ENCODE measurements at places on chromosomes 3 and 15.

DNA sequence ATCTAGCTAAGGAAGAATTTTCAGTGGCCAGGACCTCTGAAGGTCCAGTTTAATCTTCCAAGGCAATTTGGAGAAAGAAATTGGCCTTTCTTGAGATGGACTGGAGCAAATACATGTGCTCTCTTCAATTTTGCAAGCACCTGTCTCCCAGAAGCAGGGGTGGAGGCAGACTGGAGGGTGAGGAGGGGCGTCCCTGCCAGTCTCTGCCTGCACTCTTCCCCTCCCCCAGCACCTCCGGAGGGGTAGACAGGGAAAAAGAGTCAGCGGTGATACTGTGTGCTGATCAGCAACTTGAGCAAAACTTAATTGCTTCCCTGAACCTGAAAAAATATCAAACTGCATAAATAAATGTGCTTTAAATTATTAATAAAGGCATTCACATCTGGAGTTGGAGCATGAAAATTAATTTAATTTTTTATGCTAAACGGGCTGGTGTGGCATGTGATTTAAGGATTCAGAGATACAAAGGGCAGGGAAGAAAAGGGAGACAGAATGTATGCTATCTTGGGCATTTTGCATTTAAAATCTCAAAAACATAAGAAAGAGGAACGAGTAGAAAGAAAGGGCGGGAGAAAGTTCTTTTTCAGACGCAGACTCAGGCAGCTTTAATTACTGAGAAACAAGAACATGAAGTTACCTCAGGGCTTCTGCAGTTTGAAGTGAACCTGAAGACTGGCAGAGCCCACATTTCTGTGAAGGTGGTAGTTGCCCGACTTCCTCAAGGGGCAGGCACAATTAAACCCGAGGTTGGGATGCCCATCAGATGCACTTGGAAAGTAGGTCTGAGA, 319.7 kb downstream of the UACA start:
- DNase-seq = no peak

DNA sequence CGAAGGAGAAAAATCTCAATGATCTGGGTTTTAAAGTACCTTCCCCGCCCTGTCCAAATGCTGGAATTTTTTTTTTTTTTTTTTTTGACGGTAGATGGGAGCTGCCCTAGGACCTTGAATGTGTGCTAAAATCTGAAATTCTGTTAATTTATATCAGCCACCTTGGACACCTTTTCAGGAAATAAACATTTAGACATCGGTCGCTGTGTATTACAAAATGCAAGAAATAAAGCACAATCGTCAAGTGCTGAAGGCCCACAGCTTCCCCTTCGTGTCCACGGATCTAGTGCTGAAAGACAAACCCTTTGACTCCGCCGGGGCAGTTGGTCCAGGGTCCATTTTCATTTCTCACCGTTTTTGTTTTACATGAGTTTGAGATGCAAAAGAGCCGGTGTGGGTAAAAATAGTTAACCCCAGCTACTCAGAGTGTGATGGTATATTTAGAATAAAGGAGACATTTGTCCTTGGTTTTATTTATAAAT, 90.2 kb upstream of the CHD2 start:
- peak; percentile 66 for DNase-seq

DNA sequence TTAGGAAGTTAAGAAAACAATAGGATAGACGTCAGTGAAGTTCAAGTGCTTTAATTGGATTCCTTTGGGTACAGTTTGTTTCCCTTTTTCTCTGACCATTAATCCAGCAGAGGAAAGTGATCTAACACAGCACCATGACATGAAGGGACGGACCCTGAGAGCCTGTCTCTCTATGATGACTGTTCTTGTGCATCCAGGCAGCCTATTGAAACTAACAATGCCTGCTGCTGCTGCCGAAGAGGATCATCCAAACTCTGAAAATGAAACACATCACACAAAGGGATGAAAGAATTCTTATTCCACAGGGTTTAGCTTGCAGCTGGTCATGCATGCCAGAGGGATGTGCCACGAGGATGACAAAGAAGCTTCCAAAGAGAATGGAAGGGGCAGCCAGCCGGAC, 75.5 kb downstream of the ZBTB20 start:
- DNase-seq = no peak

DNA sequence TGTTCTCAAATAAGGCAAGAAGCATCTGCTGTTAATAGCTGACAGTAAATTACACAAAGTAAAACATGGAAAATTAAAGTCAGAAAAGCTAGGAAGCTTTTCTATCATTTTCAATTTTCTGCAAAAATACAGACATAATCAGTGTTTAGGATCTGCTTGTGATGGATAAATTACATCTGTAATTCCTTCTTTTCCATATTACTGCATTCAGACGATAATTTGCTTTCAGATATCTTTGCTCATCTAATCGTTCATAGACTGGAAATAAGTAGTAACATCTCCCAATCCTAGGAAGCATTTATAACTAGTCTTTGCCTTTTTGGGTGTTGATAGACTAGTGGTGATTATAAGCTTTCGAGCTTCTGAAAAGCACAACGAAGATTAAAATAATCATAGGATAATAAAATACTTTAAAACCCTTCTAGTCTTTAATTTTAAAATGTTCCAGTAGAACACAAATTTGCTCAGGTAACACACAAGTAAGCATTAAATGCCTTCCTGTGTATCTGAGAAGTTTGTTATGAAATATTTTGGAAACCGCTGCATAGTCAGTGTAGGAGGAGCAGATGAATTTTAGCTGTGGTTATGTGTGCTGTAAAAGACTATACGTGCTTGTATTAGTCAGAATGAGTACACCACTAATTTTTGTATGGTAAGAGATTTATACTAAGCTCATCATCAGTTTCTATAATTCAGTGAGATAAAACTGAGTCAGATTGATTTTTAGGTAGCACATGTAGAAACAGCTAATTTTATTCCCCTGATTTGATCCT, 41.0 kb downstream of the MBNL1 start:
- DNase-seq = no peak

DNA sequence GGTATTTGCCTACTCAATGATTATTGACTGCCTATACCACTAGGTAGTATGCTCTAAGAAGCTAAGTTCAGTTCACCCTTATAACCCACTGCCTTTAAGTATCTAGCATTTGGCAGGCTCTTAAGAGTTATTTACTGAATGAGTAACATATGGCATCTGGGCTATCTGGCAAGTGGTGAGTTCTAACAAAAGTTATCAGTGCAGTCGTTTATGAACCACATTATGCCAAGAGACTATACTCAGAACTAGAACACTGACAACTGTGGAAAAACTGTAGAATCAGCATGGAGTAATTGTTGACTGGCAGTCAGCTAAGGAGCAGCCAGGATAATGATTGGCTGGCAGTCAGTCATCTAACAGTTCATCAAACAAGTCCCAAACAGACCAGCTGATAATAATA, 25.8 kb downstream of the RAF1 start:
- DNase-seq = peak; percentile 87

GRCh38 chr15:81859737-81860516, 185.9 kb downstream of the MEX3B start:
- no peak for DNase-seq

GRCh38 chr15:74173380-74174218, at the start of gene ISLR:
Gene ISLR, plus strand, starts transcription at chr15:74173710. Its CDS starts 1,149 bp downstream, at chr15:74174859.
- DNase-seq = no peak

GRCh38 chr3:125638799-125639198, 43.5 kb upstream of the OSBPL11 start:
- DNase-seq = no peak

DNA sequence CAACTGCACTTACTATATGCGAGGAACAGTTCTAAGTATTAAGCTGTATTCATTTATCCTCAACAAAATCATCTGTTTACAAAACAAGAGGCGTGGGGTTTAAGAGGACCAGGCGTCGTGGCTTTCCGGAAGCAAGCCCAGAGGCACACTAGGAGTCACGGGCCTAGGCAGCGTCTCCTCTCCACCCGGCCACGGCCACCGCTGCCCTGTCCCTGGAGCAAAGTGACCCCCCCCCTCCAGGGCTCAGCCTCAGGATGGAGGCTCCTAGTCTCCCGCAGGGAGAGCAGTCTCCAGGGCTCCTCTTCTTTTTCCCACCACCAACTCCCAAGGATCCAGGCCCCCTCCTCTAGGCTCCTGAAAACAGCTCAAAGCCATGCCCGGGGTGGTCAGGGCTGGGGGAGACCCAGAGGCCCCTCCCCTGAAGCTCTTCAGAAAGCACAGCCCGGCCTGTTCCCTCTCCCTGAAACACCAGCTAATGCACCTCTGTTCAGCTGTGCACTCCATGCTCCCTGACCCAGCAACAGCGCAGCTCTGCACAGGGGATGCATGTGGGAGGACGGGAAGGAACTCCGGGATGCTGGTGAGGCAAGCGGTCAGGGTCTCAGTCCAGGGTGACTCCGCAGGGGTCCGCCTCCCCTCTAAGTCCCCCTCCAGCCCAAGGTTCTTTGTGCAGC, 16.8 kb downstream of the TNK2 start:
- DNase-seq = no peak

DNA sequence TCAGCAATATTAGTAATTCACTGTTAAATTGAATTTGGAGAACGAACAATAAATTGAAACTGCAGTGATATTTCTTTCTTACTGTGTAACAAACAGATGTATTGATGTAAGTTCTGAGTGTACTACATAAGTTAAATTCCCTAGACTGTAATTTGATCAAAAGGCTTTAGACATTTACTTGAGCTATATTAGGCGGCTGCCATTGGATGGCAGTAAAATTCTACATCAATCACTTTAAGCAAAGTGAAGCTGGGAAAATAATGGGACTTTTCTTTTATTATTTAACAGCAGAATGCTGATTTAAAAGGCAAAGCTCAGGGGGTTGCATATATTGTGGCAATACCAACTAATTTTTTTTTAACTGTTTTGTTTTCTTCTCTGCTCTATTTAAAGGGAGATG, 212.6 kb upstream of the PLSCR5 start:
- DNase-seq = peak; percentile 77

DNA sequence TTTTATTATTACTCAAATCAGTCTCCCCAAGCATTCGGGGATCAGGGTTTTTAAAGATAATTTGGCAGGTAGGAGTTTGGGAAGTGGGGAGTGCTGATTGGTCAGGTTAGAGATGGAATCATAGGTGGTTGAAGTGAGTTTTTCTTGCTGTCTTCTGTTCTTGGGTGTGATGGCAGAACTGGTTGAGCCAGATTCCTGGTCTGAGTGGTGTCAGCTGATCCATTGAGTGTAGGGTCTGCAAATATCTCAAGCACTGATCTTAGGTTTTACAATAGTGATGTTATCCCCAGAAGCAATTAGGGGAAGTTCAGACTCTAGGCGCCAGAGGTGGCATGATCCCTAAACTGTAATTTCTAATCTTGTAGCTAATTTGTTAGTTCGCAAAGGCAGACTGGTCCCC, 20.6 kb upstream of the TRANK1 start:
- no peak for DNase-seq

DNA sequence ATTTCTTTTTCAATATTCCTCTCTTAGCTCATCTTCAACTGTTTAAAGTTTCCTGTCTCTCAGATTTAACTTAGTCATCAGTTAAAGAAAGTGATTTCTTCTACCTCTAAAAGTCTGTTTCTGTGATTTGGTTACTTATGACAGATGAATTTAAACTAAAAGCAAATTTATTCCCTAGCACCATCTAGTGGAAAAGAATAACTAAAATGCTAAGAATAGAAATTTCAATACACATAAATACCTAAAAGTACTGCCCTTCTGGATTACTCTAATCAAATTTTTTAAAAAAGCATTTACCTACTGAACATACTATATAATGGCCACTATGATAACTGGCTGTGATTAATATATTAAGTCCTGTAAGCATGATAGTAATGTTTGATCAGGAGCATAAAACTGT, 14.0 kb upstream of the ZCWPW2 start:
- DNase-seq = no peak

All from NCI-H524 (cell line).